ENCODE measurements at places on chromosomes 2 and 18.

DNA sequence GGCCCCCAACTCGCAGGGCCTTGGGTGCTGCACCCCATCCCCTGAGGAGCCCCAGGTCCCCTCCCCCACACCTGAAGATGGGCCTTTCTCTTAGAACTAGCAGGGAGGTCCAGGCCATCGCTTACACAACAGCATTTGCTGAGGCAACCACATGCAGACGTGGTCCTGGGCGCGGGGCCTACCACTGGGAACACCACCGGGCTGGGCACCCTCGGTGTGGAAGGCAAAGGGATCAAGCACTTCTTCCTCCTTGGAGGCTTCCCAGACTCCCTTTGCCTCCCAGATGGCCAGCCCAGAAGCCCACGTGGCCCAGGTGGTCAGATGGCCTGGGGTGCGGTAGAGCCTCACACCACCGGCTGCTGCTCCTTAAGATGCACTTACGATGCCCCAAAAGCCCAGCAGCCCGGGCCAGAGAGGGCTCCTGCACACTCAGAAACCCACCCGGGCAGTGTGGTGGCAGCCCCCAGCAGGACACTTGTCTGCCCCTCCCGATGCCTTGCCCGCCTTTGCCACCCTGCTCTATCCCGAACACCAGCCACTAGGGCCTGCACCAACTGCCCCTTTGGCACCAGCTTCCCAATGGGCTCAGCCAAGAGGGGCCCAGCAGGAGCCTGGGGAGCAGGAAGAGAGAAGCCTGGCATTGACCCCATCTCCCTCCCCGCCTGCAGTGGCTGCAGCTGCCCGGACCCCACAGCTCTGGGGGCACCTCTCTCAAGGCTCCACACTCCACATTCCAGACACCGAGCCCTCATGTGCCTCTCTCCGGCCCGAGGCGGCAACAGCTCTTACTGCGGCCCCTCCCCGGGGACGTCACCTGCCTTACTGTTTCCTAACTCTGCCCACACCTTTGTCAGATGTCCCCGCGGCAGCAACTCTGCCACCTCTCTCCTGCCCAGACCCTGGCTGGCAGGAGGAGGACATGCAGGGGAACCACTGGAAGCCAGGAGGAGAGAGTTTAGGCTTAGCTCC is 13.9 kb upstream of the MLPH start:
- no peak for DNase-seq

- DNase-seq = peak; percentile 13
These were observed 580.8 kb downstream of the ERBB4 start for GRCh38 chr2:211957799-211958198.

- peak; percentile 31 for DNase-seq
These were observed 28.0 kb downstream of the PNO1 start for GRCh38 chr2:68185541-68186164.

DNA sequence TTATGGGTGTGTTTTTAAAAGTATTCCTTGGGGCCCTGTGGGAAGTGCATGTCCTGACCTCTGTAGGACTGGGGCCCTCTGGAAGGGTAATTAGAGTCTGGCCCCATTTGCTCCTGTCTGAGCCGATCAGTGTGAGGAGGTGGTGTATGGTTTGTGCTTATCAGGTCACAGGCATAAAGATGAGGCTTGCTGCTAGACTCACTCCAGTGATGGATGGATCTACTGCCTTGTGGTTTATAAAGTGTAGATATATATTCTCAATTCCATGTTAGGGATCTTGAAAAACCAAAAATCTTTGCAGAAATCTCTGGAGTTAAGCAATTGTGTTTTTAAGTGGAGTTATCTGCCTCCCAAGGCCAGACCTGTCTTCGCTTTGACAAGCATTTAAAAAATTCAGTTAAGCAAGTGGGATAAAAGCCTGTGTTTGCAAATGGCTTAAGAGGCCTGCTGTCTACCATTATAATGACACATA is 182.4 kb downstream of the PTPRM start:
- DNase-seq = no peak

- no peak for DNase-seq
These were observed 230.4 kb upstream of the SPRED2 start for GRCh38 chr2:65662654-65663432.

GRCh38 chr2:176463546-176463945 is 194.3 kb downstream of the MTX2 start:
- no peak for DNase-seq

DNA sequence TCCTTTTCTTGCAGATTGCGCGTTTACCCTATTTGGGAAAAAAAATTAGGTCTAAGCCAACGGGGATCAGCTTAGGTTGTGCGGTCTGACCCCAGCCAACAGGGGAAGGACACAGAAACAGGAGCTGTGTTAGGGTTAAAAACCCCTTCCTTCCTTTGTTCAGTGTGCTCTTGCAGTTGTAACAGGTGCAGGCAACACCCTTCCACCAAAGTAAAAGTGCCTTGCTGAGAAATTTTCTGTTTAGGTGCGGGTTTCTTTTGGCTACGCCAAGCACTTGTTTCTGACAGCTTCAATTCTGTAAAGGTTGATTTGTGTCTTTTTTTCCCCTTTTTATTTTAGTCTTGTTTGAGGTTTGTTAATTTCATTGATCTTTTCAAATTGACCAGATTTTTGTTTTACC is 92.5 kb downstream of the PTPN4 start:
- DNase-seq = no peak

DNA sequence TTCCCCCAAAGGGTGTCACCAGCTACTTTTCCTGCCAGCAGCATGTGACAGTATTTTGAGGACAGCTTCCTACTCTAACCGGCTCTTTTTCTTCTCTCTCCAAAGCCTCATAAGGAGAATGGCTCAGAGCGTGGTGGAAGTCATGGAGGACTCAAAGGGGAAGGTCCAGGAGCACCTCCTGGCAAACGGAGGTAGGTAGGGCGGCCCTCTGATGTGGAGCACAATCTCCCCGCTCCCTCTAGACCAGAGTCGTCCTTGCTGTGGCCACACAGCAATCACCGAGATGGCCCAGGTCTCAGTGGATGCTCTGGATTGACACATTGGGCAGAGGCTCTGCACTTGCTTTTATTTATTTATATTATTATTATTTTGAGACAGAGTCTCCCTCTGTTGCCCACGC is 32.4 kb downstream of the ATP6V1C2 start:
- no peak for DNase-seq

GRCh38 chr18:51266773-51267172 is 69.3 kb upstream of the MEX3C start:
- no peak for DNase-seq

GRCh38 chr2:39119732-39120520 is 925 bp downstream of the SOS1 start:
- DNase-seq = peak; percentile 79

GRCh38 chr2:33022989-33023727 is 76.4 kb downstream of the LTBP1 start:
- DNase-seq = no peak

- no peak for DNase-seq
These were observed 75.8 kb downstream of the NEDD4L start for GRCh38 chr18:58119819-58120218.

DNA sequence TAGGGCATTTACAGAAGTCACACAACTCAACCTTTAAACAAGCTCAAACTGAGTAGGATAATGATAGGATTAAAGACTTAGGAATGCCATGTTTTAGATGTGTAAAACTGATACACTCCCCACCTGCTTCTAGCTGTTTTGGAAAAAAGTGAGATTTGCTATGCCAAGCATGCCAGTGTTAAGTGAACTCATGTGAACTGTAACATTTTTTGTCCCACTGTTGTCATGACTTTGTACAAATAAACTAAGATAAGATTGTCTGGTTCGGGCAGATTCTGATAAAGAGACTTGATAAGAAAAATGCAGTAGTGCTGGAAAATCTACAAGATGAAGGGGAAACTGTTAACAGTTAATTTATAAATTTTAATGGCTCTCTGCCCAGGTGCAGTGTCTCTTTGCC is 66.5 kb downstream of the GLS start:
- no peak for DNase-seq

DNA sequence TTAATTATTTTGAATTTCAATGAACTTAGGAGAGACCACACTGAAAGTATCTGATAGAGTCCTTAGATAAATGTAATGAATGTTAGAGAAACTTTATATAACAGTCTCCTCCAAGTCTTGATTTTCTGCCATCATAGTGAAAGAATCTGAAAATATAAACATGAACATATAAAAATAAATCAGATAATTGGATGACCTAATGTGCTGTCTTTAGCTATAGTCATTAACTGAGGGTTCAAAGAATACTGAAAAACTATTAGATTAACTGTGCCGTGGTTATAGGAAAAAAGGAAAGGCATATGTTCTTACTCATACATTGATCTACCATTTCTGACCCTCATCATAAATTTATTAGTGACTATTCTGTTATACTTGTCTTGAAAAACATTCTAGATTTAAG is 47.0 kb upstream of the SPAG16 start:
- no peak for DNase-seq

GRCh38 chr2:46029332-46029811 is 267.8 kb upstream of the EPAS1 start:
- no peak for DNase-seq

DNA sequence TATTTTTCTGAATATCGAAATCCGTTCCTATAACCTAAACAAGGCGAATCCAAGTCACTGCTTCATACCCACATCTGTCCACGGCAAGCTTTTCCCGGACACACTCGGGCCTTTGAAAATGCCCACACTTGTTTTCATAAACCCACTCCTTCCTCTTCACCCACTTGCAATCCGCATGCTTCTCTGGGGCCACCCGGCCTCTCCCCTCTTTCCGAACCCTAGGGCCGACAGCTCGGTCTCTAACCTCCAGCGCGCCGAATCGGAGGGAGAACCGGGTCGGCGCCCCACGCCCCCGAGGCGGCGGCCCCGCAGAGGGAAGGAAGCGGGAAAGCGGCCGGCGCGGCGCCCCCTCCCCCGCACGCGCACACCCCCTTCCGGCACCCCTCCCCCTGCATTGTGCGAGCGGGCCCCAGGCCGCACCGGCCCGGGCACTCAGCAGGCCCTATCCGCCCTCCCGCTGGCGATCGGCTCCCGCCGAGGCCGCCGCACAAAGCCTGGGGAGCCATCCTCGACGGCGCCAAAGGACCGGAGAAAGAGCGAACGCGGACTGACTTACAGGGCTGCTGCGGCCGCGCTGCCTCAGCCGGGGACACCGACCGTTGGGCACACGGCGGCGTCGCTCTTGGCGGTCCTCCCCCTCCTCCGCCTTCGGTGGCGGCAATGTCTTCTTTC is 467 bp downstream of the PUM2 start:
- DNase-seq = peak; percentile 57

- DNase-seq = peak; percentile 3
These were observed 31.6 kb downstream of the MARCO start for GRCh38 chr2:118973542-118973951.

- DNase-seq = no peak
These were observed 27.4 kb downstream of the RMP24 start for GRCh38 chr18:35999925-36000324.

DNA sequence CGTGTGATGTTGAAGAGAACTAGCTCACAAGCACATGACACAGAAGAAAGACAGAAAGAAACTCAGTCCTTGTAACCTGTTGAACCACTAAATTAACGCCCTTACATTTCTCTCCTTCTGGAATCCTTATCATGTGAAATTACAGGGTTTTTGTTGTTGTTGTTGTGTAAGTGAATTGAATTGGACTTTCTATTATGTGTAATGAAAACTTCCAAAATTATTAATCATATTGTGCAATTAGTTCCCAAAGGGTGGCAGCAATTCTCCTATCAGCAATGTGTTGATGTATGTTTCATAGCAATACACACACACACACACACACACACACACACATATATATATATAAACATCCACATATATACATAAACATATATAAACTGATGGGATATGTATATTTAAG is 402.2 kb upstream of the TCF4 start:
- DNase-seq = no peak

DNA sequence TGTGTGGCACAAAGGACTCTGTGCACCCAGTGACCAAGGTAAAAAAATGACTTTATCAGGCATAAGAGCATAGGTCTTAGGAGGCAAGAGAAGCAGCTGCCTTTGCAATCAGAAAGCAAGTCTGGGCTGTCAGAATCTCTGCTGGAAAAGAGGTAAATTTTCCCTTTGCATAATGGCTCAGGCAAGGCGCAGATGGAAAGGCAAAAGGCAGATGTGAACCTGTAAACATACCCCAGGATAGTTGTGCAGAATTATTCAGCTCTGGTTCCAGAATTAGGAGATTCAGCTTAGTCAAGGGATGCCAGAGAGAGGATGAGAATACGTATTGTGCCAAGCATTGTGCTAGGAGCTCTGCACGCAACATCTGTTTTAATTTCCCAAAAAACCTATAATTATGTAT is 258.7 kb downstream of the CLIP4 start:
- no peak for DNase-seq

DNA sequence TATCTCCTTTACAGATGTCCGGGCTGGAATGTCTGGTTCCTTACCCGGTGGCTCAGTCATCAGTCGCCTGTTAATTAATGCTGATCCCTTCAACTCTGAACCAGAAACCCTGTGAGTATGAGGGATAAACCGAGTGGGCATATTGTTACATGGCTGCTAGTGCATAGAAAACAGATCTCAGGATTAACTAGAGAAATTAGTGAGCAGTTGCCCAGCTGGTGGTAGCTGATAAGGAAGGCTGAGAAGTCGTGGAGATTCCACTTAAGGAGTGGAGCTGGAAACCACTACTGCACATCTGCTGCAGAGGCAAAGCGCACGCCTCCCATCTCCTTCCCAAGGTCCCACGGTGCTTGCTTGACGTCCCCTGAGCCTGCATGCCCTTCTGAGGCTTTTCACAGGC is 97.7 kb downstream of the DGKD start:
- DNase-seq = no peak

DNA sequence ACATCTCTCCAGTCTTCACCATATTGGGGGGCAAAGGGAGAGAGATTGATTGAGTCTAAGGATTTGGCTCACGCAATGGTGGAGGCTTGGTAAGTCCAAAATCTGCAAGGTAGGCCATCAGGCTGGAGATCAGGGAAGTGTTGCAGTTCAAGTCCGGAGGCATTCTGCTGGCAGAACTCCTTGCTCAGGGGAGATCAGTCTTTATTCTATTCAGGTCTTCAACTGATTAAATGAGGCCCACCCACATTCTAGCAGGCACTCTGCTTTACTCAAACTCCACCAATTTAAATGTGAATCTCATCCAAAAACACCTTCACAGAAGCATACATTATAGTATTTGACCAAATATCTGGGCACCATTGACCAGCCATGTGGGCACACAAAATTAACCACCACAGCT is 21.4 kb downstream of the SMYD1 start:
- no peak for DNase-seq

- DNase-seq = no peak
These were observed 131.8 kb downstream of the PXDN start for GRCh38 chr2:1612391-1613077.

GRCh38 chr2:71862921-71863320 is 284.7 kb downstream of the CYP26B1 start:
- no peak for DNase-seq

GRCh38 chr2:4130651-4131050 is 427.3 kb downstream of the DCDC2C start:
- DNase-seq = no peak

GRCh38 chr2:131580187-131580586 is 52.5 kb downstream of the CCDC74A start:
- no peak for DNase-seq

Measured in GM10248 (cell line).